ENCODE measurements at places on chromosomes 12 and 14. TPM values are rescaled to one million over a fixed set of nuclear protein-coding genes. Genes with fewer than 3 reads are reported as not detected.

GRCh38 chr12:25906651-25907340, 51.7 kb upstream of the RASSF8 start:
- DNase-seq = no peak

- DNase-seq = no peak
Observed at GRCh38 chr12:132182711-132183365, 38.6 kb downstream of the NOC4L start.

DNA sequence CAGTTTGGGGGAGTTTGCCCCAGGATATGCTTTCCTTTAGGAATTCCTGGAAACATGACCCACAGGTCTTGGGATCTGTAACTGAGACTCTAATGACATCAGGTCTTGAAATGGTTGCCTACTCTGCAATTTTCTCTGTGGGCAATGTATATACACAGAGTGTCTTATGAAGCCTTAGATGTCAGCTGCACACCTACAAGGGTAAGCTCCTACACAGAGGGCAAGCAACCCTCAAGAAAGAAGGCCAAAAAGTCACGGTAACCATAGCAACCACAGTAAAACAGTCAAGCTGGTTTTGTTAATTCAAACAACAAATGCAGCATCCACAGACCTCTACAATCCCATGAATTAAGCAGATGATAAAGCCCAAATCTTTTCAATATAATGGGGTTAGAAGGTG, 293.0 kb downstream of the SSPN start:
- DNase-seq = no peak

DNA sequence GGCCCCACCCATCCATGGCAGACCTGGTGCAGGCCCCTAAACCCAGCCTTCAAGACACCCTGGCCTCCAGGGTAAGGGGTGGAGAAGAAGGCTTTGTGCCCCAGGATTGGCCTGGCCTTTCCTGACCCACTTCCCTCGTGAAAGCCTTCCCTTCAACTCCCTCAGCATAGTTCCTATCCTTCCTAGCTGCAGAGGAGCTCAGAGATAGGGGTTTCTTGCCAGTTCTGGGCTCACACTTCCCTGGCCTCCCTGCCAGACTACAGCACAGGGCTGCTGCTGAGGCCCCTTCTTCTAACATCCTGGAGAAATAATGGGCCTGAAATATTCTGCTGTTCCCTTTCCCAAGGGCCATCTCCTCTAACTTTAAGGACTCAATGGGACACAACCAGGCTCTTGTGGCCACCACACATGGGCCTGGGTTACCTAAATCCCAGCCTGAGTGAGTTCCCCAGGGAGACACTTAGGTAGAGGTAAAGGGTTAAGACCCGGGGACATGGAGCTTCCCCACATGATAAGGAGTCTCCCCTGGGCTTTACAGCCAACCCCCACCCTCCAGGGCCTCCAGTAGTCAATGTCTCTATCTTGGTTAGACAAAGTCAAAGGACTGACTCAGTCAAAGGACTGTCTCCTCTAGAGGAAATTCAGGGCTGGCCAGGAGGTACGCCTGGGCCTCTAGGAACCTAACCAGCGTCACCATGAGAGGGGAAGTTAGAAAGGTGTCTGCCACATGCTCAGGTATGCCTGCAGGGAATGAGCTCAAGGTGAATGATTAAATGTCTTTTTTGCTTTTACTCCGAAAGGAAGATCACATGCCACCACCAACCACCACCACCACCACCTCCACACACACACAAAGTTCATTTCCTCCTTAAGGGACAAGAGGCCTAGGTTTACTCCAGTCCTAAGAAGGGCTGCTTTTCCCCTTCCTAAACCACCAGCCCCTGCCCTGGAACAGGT, 7.1 kb downstream of the ZFP36L1 start:
- DNase-seq = no peak

GRCh38 chr14:89060191-89060590, 235.7 kb downstream of the TTC8 start:
- DNase-seq = no peak

DNA sequence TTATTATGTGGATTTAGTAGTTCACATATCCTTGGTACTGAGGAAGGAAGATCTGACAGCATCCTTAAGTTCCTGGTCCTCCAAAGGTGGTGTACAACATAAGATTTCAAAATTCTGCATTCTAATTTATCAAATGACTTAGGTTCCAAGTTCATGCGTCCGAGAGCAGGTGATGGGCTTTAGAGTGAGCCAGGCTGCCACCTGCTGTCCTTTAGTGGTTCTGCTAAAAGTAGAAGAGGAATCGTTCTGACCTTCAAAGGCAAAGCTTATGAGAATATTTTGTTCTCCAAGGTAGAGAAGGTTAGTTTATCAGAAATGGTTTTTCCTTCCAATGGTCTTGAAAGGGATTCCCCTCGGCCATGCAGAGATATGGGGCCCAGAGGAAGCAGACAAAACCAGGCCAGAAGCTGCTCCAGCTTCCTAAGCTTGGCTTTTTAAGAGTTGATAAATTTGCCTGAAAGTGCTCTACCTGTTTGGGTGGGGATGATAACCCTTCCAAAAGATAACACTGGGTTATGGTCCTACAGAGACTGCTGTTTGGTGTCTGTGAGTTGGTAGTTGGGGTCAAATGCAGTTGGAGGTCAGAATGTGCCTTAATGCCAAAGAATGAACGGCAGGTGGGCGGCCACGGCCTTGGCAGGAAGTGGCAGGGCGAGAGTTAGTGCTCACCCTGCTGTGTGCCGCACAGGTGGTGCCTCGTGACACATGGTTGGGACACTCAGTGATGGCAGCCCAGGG, 29.1 kb upstream of the LRTM2 start:
- DNase-seq = no peak

The FGF6 gene
- not detected for polyA plus RNA-seq

The FRS2 gene
- 44.6 TPM for polyA plus RNA-seq

Measured in right lung (tissue), 10 donors.